ENCODE measurements at places on chromosomes 5 and 9. TPM values are rescaled to one million over a fixed set of nuclear protein-coding genes. Genes with fewer than 3 reads are reported as not detected.

Gene SLC25A2
- 0.76 TPM for total RNA-seq

GRCh38 chr5:150263801-150264621 lies 25.6 kb downstream of the CAMK2A start:
- H3K27ac ChIP-seq: no peak overlapping the region
- no peaks in the 10 kb centered on the region for H3K4me1 ChIP-seq
- DNase-seq: peak; percentile 75
- H3K27me3 ChIP-seq: no peaks in the 10 kb centered on the region
- no peaks in the 10 kb centered on the region for H3K36me3 ChIP-seq

GRCh38 chr5:151949113-151949512 lies 24.5 kb upstream of the GLRA1 start:
- H3K4me1 ChIP-seq: no peaks in the 10 kb centered on the region
- DNase-seq: no peak
- no peak overlapping the region for H3K4me3 ChIP-seq
- H3K27me3 ChIP-seq: no peaks in the 10 kb centered on the region

- no peak overlapping the region for H3K4me3 ChIP-seq
- no peaks in the 10 kb centered on the region for H3K4me1 ChIP-seq
- no peak overlapping the region for H3K27ac ChIP-seq
- DNase-seq: no peak
Measured at GRCh38 chr5:161406880-161407279, 139.6 kb downstream of the GABRB2 start.

- no peaks in the 10 kb centered on the region for H3K36me3 ChIP-seq
- H3K4me1 ChIP-seq: no peaks in the 10 kb centered on the region
- H3K4me3 ChIP-seq: no peak overlapping the region
- DNase-seq: no peak
Measured at GRCh38 chr9:36721846-36722588, 149.3 kb downstream of the MELK start.

Gene KYAT1
- total RNA-seq: 7.4 TPM

DNA sequence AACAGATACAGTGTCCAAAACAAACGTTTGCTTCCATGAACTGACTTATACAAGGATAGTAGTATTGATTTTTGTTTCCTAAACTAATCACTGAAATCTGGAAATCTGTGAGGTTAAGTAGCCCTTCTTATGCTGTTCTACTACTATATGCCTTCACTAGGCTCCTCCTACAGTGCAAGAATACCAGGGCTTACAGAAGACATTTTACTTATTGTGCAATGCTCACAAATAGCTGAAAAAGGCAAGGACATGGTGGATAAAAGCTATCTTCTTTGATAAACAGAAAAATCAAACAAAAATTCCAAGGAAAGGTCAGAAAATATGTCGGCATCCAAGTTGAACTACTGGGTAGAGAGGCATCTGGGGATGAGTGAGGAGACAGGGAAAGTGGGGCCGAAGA lies 61.9 kb downstream of the OXCT1 start:
- DNase-seq: no peak
- no peak overlapping the region for H3K27ac ChIP-seq
- no peaks in the 10 kb centered on the region for H3K4me1 ChIP-seq
- peaks cover 27% of the 10 kb centered on the region for H3K36me3 ChIP-seq
- H3K27me3 ChIP-seq: no peaks in the 10 kb centered on the region

DNA sequence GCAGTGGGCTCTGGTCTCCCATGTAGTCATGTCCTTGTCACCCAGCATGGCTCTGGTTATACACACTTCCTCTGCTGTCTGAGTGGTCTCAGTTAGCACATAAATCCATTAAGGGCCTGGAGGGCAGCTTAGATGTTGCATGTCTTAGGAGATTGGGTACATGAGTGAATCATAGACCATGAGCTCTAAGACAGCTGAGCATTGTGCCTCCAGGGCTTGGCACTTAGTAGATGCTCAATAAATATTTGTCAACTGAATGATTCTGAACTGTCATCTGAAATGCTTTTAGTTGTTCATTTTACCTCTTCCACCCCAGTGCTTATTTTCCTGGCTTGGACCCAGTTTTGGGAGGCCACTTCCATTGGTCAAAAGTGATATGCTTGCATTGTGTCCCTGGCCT lies 135.6 kb downstream of the BOD1 start:
- H3K4me3 ChIP-seq: no peak overlapping the region

DNA sequence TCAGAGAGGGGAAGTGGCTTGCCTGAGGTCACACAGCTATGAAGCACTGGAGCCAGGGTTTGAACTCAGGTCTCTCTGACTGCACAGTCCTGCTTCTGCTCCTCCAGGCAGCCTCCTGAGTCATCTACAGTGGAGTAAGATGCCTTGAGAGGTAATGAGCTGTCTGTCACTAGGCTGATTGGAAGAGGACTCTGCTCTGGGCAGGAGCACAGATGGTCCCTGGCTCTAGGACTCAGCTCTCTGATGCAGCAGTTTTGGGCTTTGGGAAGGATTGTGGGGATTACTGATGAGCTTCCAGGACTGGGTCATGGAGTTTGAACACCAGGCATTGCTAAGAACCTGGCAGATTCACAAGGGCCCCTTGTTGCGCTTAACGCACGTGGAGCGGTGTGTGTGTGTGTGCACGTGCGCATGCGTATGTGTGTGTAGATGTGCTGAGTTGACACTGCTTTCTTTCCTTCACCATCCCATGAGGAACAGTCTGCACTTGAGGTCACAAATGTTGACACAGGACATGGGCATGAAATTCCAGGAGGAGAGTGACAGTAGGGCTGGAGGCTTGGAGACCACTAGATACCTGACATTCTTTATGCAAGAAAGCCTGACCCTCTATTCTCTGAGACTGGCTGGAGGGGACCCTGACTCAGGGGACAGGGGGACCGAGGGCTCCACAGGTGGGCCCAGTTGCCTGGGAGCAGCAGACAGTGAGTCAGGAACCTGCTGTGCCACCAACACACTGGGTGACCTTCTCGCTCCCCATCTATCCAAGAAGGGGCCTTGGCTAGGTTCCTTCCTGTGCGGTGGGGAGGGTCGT lies 170.5 kb downstream of the RGS3 start:
- H3K4me3 ChIP-seq: no peak overlapping the region
- H3K27ac ChIP-seq: no peak overlapping the region
- H3K27me3 ChIP-seq: no peaks in the 10 kb centered on the region
- H3K4me1 ChIP-seq: no peaks in the 10 kb centered on the region
- H3K36me3 ChIP-seq: no peaks in the 10 kb centered on the region

DNA sequence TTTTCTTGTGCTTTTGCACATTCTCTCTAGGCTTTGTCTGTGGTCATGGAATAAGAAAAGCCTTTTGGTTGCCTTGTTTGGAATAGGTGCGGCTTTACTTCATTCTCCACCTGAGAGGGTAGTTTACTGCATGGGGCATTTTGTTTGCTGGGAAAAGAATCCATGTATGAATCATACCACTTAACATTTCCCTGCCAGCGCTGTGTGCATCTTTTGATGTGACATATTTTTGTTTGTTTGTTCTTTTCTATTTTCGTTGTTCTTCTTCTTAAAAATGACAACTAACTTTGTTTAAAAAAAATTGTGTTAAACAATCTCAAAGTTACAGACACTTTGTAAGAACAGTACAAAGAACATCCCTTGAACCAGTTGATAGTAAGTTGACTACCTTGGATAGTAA lies 113.2 kb downstream of the GCNT1 start:
- H3K27me3 ChIP-seq: no peaks in the 10 kb centered on the region
- no peak for DNase-seq
- peak overlapping the region; percentile 34 for H3K4me3 ChIP-seq
- no peaks in the 10 kb centered on the region for H3K4me1 ChIP-seq
- no peaks in the 10 kb centered on the region for H3K36me3 ChIP-seq

Gene PCDHB9
- 1.3 TPM for total RNA-seq

- H3K4me3 ChIP-seq: no peak overlapping the region
- H3K4me1 ChIP-seq: no peaks in the 10 kb centered on the region
- no peaks in the 10 kb centered on the region for H3K36me3 ChIP-seq
- DNase-seq: no peak
- H3K27me3 ChIP-seq: no peaks in the 10 kb centered on the region
- no peak overlapping the region for H3K27ac ChIP-seq
Measured at GRCh38 chr5:24691074-24691473, 46.3 kb upstream of the CDH10 start.

GRCh38 chr9:69633716-69634115 lies 38.5 kb downstream of the APBA1 start:
- no peak overlapping the region for H3K27ac ChIP-seq
- H3K36me3 ChIP-seq: no peaks in the 10 kb centered on the region
- H3K27me3 ChIP-seq: no peaks in the 10 kb centered on the region
- H3K4me3 ChIP-seq: no peak overlapping the region

Gene PTGER4
- 17.1 TPM for total RNA-seq

GRCh38 chr5:133432956-133433532 lies 179.3 kb downstream of the FSTL4 start:
- no peak overlapping the region for H3K4me3 ChIP-seq
- peaks cover 3% of the 10 kb centered on the region for H3K27me3 ChIP-seq
- H3K27ac ChIP-seq: no peak overlapping the region
- no peak for DNase-seq
- H3K4me1 ChIP-seq: no peaks in the 10 kb centered on the region
- H3K36me3 ChIP-seq: no peaks in the 10 kb centered on the region

Gene PIP5KL1
- 3.8 TPM for total RNA-seq

DNA sequence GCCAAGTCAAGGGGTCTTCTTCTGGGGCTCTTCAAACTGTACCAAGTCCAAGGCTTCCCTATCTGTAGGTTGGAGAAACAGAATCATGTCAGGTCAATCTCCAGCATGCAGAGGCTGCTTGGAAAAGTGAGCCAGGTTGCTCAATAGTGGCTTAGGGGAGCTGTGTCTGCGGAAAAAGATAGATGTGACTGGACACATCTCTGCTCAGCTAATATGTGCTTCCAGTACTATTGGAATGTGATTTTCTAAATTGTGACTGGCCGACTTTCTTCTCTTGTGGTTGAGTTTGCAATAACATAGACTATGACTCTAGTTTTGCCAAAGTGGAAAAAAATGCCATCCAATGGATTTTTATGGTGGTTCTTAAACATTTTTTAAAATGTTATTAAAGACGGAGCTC lies 136.7 kb downstream of the BOD1 start:
- no peak overlapping the region for H3K27ac ChIP-seq
- H3K4me1 ChIP-seq: no peaks in the 10 kb centered on the region
- no peaks in the 10 kb centered on the region for H3K27me3 ChIP-seq
- no peak overlapping the region for H3K4me3 ChIP-seq
- no peaks in the 10 kb centered on the region for H3K36me3 ChIP-seq

DNA sequence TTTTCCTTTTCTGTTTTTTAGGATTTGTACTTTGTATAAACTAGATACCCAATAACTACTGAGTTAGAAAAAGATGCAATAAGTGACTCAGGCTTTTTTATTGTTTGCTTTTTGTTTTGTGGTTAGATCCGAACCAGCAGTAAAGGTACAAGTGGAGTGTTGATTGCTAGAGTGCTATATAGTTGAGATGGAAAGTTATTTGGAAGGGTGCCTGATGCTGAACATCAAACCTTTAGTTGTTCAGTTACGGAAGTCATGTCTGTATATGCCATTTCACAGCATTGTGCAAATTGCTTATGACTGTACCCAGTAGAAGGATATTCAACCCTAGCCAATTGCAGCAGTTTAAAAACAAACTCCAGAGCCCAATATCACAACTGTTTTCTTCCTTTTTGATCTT lies 285.1 kb downstream of the MAT2B start:
- H3K4me3 ChIP-seq: no peak overlapping the region
- no peaks in the 10 kb centered on the region for H3K4me1 ChIP-seq
- no peak for DNase-seq
- no peak overlapping the region for H3K27ac ChIP-seq
- no peaks in the 10 kb centered on the region for H3K36me3 ChIP-seq
- no peaks in the 10 kb centered on the region for H3K27me3 ChIP-seq

GRCh38 chr9:89634995-89635742 lies 30.4 kb downstream of the GADD45G start:
- H3K4me3 ChIP-seq: no peak overlapping the region
- H3K27ac ChIP-seq: no peak overlapping the region
- H3K36me3 ChIP-seq: no peaks in the 10 kb centered on the region
- no peak for DNase-seq
- H3K4me1 ChIP-seq: peaks cover 20% of the 10 kb centered on the region

DNA sequence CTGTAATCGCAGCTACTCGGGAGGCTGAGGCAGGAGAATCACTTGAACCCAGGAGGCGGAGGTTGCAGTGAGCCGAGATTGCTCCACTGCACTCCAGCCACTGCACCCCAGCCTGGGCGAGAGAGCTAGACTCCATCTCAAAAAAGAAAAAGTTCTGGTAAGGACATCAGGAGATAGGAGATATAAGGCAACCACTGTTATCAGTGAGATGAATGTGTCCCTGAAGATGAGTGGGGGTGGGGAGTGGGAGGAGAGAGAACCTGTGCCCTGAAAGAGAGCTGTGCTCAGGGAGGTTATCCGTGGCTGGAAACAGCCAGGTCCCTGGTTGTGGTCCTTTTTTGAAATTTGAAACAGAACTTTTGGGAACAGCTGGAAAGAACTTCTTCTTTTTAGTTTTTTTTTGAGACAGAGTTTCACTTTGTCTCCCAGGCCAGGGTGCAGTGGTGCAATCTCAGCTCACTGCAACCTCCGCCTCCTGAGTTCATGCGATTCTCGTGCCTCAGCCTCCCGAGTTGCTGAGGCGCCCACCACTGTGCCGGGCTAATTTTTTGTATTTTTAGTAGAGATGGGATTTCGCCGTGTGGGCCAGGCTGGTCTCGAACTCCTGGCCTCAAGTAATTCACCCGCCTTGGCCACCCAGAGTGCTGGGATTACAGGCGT lies 2.6 kb downstream of the PTPA start:
- H3K4me3 ChIP-seq: no peak overlapping the region
- H3K4me1 ChIP-seq: peaks cover 15% of the 10 kb centered on the region
- DNase-seq: no peak
- no peaks in the 10 kb centered on the region for H3K27me3 ChIP-seq

Data from left lung (tissue), 14 donors.